ENCODE measurements at places on chromosomes 3 and 15.

DNA sequence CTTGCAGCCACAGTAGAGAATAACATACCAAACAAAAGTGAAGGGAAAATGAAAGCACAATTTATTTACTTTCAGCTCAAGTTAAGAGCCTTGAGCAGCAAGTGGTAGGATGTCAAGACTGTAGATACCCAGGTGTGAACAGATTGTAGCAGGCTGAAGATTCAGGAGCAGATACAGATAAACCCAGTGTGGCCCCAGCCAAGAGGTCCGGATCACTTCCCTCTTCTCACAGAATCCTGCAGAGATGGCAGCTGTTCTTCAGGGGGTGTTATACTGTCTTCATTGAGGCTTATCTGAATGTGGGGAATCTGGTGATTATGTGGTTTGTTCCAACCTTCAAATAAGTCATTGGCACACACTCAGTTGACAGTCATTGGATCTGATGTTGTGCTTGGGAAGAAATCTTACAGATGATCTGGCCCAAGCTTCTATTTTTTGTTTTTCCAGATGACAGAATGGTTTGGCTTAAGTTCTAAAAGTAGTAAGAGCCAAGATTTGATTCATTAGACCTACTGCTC is 2.2 kb downstream of the STARD9 start:
- peak; percentile 94 for DNase-seq
- no peak overlapping the region for H3K27ac ChIP-seq
- H3K4me1 ChIP-seq = no peaks in the 10 kb centered on the region
- no peak overlapping the region for H3K4me3 ChIP-seq

DNA sequence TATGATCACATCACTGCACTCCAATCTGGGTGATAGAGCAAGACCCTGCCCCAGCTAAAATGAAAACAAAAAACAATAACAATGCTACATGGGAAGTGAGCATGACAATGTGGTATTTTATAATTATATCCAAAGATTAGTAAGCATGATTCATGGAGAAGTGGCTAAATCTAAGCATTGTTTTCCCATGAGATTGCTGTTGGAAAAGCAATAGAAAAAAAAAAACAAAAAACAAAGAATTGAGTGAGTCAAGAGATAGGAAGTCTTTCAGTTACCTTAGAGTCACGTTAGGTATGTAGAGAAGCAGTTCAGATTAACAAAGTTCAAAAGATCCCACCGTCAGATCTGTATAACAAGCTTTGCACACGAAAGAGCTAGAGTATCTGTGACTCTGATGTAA is 210.3 kb upstream of the CNTN6 start:
- H3K36me3 ChIP-seq = no peaks in the 10 kb centered on the region
- H3K27ac ChIP-seq = no peak overlapping the region
- H3K27me3 ChIP-seq = no peaks in the 10 kb centered on the region
- H3K4me3 ChIP-seq = no peak overlapping the region
- H3K4me1 ChIP-seq = peaks cover 3% of the 10 kb centered on the region

DNA sequence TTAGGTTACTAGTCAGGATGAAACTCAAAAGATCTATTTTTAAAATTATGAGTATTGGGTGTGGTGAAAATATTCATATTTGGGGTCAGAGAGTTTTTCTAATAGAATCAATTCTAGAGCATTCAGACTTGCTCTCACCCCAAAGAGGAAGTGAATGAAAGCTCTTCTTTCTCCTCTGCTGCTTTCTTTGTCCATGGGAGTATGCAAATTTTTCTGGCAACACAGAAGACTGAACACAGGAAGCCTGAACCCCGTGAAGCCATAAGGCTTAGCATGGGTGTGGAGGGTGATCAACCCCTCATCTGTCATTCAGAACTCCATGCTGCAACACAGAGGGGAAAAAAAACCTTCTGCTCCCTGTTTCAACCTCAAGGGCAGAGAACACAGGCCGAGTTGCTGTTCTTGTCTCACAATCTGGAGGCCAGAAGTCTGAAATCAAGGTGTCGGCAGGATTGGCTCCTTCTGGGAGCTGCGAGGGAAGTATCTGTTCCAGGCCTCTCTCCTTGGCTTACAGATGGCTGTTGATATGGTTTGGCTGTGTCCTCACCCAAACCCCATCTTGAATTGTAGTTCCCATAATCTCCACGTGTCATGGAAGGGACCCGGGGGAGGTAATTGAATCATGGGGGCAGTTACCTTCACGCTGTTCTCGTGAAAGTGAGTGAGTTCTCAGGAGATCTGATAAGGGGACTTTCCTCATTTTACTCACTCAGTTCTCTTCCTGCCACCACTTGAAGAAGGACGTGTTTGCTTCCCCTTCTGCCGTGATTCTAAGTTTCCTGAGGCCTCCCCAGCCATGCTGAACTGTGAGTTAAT is 33.7 kb upstream of the CD47 start:
- H3K4me1 ChIP-seq = no peaks in the 10 kb centered on the region
- H3K27me3 ChIP-seq = no peaks in the 10 kb centered on the region
- H3K27ac ChIP-seq = no peak overlapping the region
- H3K36me3 ChIP-seq = no peaks in the 10 kb centered on the region

GRCh38 chr3:194806991-194807630 is 121.4 kb downstream of the FAM43A start:
- H3K27ac ChIP-seq = no peak overlapping the region
- H3K4me1 ChIP-seq = no peaks in the 10 kb centered on the region
- H3K27me3 ChIP-seq = no peaks in the 10 kb centered on the region
- no peak for DNase-seq
- H3K36me3 ChIP-seq = no peaks in the 10 kb centered on the region

GRCh38 chr3:97949743-97950142 is 22.5 kb downstream of the RIOX2 start:
- H3K27ac ChIP-seq = no peak overlapping the region
- H3K4me3 ChIP-seq = no peak overlapping the region
- no peaks in the 10 kb centered on the region for H3K27me3 ChIP-seq
- no peak for DNase-seq
- H3K36me3 ChIP-seq = peaks cover 13% of the 10 kb centered on the region

DNA sequence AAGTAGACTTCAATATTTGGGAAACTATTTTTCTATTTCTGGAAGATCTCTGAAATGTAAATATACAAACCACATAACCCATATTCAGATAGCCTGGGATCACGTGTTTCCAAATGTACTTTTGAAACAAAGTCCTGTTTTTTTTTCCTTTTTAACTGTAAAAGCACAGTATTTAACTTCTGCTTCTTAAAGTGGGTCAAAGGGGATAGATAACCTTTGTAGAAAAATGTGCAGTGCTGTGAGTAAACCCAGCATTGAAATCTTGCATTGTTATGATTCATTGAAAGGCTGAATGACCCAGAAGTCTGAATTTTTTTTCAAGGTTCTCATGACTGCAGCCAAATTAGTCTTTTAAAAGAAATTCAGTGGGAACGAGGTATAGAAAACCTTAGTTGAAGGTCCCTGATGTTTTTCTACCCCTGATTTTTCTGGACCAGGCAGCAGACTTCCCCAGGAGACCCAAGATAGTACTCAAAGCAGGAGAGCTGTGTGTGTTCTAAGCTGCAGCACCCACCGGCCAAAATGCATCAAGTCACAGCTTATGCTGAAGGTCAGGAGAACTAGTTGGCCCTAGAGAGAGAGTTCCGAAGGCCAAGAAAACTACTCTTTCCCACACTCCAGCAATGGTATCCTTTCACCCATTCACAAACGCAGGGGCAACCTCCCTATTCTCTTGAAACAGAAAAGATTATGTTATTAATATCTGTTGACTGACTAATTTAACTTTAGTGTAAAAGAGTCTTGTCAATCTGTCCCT is 43.6 kb upstream of the APH1B start:
- peaks cover 2% of the 10 kb centered on the region for H3K4me1 ChIP-seq
- H3K27me3 ChIP-seq = no peaks in the 10 kb centered on the region
- no peak overlapping the region for H3K27ac ChIP-seq
- H3K4me3 ChIP-seq = no peak overlapping the region
- DNase-seq = no peak
